Hepatic stellate cell (primary cell): ENCODE measurements at places on chromosomes 13 and 19.

GRCh38 chr19:39030854-39031367, 1.4 kb downstream of the FBXO27 start:
- DNase-seq: no peak

- DNase-seq: no peak
These were observed 350.0 kb downstream of the DCT start for GRCh38 chr13:94129490-94129894.

DNA sequence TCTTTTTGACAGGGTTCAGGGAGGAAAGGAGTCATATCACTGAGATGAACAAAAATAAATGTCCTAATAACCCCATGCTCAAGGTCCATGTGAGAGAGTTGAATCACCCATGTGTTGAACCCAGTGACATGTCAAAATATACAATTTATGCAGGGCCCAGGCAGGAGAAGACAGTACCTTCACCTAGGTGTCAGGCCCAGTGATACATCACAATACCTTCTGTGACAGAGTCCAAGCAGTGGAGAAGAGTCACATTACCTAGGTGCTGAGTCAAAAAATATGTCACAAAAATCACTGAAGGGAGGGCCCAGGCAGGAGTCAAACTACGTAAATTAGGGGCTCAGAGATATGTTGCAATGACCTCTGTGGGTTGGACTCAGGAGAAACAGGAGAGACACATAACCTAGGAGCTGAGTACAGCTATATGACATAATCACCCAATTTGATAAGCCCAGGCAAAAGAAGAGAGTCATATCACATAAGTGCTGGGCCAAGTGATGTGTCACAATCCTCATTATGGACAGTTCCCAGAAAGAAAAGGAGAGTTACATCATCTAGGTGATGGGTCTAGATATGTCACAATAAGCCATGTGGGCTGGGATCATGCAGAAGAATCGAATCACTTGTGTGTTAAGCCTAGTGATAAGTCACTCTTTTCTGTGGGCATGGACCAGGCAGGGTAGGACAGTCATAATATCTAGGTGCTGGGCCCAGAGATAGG, 13.8 kb upstream of the ZNF724 start:
- no peak for DNase-seq

- DNase-seq: no peak
These were observed 17.3 kb downstream of the DIAPH3 start for GRCh38 chr13:60146471-60146870.

DNA sequence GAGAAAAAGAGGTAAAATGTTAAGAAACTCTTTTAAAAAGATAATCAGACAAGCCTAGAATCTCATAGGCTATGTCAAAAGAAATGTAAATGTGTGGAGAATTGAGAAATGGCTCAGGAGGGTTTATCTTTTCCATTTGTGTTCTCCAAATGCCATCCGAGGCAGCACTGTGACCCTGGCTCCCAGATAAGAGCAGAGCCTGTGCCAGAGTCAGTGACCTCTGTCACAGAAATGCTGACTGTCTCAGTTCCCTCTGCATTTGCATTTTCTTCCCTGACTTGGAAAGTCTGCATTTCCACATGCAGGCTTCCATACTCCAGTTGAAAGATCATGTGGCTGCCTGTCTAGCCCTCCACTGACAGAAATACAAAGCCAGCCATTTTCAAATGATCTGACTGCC, 42.0 kb downstream of the SERTM1 start:
- no peak for DNase-seq

GRCh38 chr19:30450835-30451321, 78.7 kb downstream of the ZNF536 start:
- no peak for DNase-seq

- no peak for DNase-seq
These were observed 779.4 kb upstream of the PCDH9 start for GRCh38 chr13:68009546-68009945.

DNA sequence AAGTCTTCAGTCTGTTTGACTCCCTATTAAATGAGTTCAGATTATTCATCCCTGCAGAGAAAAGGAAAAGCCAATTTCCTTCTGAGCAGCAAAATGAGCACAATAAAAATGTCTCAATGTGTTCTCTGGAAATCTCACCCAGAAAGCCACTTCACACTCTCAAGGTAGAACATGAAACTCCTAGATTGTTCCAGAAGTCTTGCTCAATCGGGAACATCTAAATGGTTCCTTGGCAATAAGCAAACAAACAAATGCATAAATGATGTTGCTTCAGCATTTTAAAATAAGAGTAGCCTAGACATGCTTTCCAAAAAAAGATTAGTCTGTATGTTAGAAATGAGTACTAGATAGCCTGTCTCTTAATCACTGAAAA, 59.7 kb upstream of the TNFRSF19 start:
- no peak for DNase-seq
